Small intestine (tissue), 16 donors: ENCODE measurements at places on chromosomes 3 and 15.

GRCh38 chr3:168863561-168863960 is 767.8 kb upstream of the GOLIM4 start:
- no peak for DNase-seq

DNA sequence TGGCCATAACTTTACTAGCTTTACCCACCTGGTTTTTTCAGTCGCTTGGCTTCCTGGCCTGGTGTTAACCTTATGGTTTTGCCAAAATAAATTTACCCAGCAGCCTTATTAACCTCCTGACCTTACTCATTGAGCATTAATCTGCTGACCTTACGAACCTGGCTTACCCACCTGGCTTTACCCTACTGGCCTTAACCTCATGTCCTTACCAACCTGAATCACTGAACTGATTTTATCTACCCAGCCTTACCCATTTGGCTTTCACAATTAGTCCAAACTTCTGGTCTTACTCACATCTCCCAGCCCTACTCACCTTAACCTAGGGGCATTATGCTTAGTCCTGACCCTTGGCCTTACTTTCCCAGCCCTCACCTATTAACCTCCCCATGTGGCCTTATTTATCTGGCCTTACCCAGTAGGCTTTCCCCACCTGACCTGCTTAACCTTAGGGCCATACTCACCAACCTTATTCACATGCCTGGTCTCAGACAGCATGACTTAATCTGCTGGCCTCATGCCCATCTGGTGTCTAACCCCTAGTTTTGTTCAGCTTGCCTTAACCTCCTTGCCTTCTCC is 93.4 kb downstream of the IL12A start:
- DNase-seq: no peak

DNA sequence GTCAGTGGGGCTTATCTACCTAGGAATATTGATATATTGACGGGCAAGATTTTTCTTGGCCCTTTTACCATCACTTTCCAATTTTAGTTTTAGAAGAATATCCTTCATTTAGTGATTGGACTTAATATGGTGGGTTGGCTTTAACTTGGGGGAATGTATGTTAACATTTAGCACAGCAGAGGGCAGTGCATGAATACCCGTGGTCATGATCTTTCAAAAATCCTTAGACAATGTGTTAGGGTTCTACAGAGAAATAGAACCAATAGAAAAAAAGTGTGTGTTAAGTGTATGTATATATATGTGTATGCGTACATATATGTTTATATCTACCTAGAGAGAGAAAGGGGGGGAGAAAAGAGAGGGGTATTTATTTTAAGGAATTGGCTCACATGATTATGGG is 36.9 kb downstream of the GPR171 start:
- no peak for DNase-seq

DNA sequence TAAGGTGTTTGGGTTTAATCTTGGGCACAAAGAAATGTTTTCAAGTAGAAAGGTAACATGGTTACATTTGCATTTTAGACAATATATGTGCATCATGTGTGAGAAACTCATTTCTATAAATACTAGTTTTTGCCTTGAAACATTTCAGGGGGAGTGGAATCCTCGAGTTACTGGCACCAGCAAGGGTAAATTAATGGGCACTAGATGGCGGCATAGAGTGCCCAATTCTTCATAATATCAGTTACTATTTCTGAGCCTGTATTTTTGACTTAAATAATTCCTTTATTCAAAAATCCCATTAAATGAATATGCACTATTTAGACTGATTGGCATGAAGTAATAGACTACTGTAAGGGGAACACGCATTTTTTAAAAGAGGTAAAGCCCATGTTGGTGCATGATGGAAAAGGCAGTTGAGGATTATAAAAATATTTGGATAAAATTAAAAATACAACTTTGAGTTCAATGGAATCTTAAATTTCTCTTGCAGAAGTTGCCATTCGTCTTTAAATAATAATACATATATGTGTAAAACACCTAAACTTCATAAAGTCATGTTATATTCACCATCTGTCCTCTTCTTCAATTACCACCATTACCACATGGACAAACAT is 106.3 kb downstream of the ZBTB20 start:
- peak; percentile 44 for DNase-seq

- DNase-seq: peak; percentile 77
These were observed 54.3 kb downstream of the BDH1 start for GRCh38 chr3:197501496-197501878.

- no peak for DNase-seq
These were observed 143.1 kb downstream of the MYLK start for GRCh38 chr3:123741041-123741511.

DNA sequence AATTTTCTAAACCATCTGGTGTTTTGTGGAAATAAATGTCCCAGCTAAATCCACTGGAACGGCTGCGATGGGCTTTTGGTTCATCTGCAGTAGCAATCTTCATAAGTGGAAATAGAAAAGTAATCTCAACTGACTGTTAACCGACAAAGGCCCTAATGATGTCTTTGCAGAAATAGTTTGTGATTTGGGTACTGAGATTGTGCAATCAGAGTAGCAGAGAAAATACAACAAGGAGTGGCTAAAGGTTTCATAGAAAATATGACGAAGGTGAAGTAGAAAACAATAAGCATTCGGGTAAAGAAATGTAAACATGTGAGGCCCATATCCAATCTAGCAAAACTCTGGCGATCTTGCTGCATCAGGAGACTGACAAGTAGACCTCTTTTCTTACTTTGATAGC is 262.6 kb upstream of the MCTP2 start:
- DNase-seq: no peak

DNA sequence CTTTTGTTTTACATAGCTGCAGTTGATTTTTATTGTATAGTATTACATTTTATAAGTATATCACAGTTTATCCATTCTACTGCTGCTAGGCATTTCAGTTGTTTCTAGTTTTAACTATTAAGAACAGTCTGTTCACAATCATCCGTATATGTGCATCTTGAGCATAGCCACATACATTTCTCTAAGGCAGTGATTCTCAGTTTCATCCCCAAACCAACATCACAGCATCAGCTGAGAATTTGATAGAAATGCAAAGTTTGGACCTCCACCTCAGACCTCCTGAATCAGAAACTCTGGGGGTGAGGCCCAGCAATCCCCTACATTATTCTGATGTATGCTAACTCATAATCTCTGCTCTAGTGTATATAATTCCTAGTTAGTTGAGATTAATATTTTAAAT is 120.8 kb downstream of the VPS8 start:
- no peak for DNase-seq

GRCh38 chr3:114445233-114445632 is 151.4 kb downstream of the TIGIT start:
- no peak for DNase-seq

GRCh38 chr15:40061212-40061901 is 22.4 kb upstream of the SRP14 start:
- no peak for DNase-seq

- no peak for DNase-seq
These were observed 42.5 kb downstream of the CAPN3 start for GRCh38 chr15:42401544-42402454.

DNA sequence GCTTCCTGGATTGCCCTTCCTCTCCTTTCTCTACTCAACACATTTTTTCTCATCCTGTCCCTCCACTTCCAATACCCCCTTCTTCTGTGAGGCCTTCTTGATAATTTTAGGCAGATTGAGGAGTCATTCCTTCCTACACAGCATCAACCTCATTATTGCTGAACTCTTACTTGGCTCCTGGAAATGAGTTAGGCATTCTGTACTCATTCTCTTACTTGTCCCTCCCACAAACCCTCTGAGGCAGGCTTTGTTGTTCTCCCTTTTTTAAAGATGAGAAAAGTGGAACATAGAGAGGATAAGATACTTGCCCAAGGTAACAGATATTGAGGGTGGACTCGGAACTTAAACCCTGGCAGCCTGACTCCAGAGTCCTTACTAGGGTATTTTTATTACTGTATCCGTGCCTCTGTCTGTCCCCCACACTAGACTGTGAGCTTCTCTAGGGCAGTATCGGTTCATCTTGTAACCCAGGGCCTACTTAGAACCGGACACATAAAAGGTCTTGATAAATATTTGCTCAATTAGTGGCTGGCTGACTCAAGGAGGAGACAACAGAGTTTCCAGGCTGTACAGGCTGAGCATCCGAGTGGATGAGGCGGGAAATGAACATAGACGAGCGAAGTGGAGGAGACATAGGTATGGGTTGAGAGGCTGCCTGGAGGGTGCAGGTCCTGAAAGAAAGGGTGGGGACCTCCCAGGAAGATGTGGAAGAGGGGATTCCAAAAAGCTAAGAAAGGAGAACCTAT is 148.7 kb upstream of the ATP2B2 start:
- DNase-seq: no peak
